ENCODE measurements at places on chromosomes 2 and 18.

DNA sequence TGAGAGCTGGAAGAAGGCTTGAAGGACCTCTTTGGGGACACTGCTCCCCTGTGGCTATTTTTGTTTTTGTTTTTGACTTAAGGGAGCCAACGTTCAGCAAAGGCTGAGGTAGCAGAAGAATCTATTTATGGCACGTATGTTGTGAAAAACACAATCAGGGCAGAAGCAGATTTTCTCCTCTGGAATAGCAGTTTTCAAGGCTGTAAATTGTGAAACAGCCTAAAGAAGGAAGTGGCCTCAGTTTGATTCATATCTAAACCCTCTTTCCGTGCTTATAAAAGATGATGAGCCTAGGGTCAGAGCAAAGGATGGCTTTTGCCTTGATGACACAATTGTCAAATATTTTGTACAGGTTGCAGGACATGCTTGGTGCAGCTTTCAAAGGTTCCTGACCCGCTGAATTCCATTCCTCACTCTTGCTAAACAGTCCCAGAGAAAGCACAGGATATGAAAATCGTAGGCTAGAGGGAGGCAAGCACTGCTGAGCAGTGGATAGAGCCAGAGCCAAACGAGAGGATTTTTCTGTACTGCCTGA is 106.2 kb upstream of the DLX2 start:
- peak; percentile 52 for DNase-seq

DNA sequence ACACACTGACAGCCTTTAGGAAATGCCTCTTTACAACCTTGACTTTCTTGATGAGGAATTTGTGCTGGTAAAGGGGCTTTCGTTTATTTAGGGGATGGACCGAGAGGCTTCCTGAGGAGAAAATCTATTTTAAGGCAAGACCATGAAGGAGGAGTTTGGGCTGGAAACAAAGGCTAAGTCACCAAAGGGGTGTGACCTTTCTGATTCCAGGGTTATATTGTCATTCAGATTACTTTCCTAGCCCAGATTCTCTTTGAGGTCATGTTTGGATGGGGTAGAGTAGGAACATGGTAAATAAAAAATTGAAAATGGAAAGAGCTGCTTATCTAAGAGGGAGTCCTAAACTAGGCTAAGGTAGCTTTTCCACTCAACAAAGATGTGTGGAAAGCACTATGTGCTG is 77.1 kb upstream of the UGP2 start:
- DNase-seq = no peak

- no peak for DNase-seq
Measured at GRCh38 chr2:162365392-162365791, 21.5 kb downstream of the GCA start.

DNA sequence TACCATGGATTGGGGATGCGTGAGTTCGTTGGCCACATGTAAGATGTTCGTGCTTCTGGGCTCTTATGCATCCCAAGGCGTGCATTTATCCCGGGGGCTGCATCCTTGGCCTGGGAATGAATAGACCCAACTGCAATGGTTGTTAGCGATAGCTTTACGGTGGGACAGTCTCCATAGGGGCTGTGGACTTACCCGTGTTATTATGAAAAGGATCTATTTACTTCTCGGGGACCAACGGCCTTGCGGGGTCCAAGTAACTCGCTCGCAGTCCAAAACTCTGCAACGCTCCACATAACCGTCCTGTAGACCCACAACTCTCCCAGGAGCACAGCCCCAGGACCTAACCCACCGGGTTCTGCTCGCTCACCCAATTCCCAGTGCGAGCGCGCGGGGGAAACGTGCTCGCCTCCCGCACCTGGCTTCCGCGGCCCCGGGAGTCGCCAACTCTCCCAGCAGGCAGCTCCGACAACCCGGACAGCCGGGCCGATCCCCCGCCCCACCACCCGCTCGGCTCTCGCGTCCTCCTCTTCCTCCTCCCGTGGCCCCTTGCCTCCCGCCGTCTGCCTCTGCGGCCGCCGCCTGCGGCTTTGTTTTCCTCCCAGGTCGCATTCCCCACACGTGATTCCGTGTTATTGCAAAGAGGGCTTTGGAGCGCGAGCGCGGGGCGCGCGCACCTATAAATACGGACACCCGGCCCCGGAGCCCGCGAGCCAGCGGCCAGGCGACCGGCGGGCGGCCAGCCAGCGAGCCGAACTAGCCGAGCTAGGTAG is at the start of gene CABLES1:
Gene CABLES1 (plus strand): TSS at position 706 of the 770 bp plus-strand sequence. CDS start 278 bp downstream, outside the sequence.
- DNase-seq = peak; percentile 79

GRCh38 chr2:73253901-73254300 is 19.8 kb downstream of the CCT7 start:
- DNase-seq = peak; percentile 2
